ENCODE measurements at places on chromosomes 2 and 18.

DNA sequence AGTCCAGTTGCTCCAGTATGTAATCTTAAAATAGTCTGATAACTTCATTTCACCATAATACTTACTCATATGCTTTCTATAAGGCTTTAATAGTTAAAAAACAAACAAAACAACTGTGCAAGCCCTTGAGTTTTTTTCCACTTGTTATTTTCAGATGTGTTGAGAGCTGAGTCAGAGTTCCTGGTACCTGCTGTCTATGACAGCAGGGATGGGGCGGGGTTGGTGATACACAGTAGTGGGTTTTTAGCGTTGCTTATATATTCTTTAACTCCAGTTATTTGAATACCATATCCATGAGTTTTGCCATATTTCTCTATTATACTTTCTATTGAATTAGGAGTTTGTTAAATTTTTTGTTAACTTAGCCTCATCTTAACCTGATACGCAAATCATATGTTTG, 5.0 kb downstream of the NAPG start:
- peak; percentile 5 for DNase-seq

DNA sequence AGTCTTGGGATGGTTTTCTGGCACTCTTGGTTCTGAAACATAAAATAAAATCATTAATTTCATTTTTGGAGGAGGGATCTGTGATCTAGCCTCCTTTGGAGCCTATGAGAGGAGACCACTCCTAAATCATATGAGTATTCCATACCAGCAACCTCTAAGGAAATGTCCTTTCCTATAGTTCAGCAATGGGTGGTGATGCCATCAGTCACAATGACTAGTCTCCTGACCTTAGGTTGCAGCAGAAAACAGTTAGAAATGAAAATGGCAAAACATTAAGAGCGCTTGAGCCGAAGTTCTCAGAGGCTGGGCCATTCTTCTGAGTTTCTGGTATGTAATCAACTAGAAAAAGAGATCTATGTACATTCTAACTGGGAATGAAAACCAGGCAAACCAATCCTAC, 56.5 kb downstream of the TMEM247 start:
- DNase-seq: no peak

DNA sequence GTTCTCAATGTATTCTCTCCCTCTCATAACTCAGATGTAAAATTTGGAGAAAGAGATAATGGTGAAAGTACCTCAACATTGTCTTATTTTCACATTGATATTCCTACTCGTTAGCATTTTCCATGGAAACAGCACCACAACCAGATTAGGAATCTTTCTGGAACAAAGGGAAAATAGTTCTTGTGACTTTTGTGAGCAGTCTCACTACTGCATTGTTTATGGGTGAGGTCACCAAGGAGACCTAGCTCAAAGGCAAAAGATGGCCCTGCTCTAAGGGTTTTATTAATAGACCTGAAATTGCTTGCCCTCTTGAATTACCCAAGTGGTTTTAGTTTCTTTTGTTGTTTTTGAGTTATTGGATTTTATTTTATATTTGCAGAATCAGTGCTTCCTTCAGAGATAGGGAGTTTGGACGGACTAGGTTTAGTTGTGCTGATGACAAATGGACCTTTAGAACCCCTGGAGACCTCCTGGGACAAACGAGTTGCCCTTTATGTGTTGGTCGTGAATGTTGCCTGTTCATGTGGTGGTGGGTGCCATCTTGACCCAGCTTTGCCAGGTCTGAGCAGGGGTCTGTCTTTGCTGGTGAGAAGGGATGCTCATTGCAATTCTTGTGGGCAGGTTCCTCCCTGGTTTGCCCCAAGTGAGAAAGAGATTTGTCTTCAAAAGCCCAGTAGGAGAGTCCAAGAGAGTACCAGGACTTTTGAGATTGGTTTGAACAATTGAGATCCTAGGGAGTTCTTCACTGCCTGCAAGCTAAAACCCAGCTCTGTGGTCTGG, 58.1 kb downstream of the INPP4A start:
- no peak for DNase-seq

- no peak for DNase-seq
Measured at GRCh38 chr2:45614871-45615415, 3.9 kb upstream of the SRBD1 start.

GRCh38 chr2:30894498-30895119, 87.4 kb upstream of the CAPN13 start:
- no peak for DNase-seq

GRCh38 chr2:181130686-181131085, 150.3 kb downstream of the UBE2E3 start:
- DNase-seq: no peak

DNA sequence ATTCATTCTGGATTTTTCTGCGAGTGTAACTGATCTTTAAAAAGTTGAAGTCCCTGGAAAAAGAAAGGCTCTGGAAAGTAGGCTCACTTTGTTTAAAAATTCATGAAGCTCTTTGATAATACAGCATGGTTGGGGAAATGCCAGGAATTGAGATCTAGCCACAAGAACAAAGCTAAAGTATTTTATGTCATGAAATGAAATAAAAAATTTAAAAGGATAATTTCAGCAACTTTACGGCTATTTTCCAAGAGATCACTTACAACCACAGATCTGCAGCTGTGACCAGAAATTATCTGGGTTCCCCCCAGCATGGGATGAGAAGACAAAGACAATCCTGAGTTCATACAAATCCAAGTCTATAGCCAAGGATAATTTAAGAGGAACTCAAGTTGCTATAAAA, 25.3 kb upstream of the RFX8 start:
- DNase-seq: no peak

- DNase-seq: peak; percentile 10
Measured at GRCh38 chr2:217886720-217887309, 116.0 kb downstream of the TNS1 start.

DNA sequence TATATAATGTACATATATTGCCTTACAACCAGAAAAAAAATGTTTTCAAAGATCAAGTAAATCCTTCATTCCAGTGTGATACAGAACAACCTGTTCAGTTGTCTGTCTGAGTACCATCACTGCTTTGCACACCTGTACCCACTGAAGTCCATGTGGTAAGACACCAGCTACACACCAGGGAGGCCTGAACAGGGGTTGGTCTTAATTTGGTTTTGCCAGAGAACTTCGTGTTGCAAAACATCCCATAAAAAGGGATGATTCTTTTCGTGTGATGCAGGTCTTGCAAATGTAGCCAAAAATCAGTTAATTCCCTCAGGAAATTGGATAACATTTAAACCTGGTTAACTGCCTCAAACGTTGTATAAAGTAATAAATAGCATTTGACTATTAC, 73.7 kb upstream of the SLC1A4 start:
- DNase-seq: no peak

- DNase-seq: no peak
Measured at GRCh38 chr2:25567406-25567805, 106.0 kb downstream of the DTNB start.

GRCh38 chr2:213787869-213788268, 503.6 kb downstream of the SPAG16 start:
- no peak for DNase-seq

DNA sequence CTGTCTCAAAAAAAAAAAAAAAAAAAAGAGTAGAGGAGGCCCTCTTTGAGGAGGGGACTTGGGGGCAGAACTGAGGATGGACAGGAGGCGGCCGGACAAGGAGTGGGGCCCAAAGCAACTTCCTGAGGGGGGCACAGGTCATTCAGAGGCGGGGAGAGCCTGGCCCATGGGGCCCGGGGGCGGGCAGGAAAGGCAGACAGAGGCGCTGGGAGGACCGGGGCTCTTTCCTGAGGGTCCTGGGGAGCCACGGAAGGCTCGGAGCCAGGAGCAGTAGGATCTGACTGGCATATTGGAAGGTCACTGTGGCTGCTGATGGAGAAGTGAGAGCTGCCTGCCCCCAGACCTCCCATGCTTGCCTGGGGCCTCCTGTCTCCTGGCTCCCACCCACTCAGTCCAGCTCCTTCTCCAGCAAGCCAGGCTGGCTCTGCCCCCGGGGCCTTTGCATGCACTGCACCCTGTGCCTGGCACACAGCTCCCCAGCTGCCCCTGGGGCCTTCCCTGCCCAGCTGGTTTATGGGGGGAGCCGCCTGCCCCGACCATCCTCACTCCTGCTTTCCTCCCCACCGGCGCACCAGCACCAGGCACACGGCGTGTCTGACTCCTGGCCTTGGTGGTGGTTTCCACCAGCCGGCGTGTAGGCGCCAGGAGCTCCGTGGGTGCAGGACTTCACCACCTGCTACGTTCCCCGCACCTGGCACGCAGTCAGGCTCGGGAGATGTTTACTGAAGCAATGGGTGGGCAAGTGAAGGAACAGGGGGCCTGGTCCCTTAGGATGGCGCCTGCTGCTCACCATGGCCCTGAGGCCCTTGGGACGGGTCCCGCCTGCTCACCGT, 5.6 kb downstream of the ESPNL start:
- DNase-seq: no peak

DNA sequence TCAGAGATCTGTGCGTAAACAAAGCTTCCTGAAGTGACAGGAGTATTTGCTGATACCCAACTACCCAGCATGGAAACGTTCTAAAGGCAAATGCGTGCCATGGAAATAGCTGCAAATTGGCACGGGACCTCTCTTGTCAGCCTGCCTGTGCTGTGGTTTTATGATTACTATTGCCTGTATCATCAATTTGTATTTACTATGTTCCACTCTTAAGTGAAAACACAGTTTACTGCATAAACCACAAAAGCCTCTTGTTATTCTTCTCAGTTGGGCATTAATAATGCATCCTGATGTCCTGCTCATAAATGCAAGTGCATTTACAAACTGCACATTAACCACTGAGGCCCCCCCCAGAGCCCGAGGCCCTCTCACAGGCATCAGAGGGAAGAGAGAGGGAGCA, 196.6 kb upstream of the SLC35G4 start:
- DNase-seq: no peak

- DNase-seq: no peak
Measured at GRCh38 chr18:27581296-27581904, 396.3 kb upstream of the CHST9 start.

DNA sequence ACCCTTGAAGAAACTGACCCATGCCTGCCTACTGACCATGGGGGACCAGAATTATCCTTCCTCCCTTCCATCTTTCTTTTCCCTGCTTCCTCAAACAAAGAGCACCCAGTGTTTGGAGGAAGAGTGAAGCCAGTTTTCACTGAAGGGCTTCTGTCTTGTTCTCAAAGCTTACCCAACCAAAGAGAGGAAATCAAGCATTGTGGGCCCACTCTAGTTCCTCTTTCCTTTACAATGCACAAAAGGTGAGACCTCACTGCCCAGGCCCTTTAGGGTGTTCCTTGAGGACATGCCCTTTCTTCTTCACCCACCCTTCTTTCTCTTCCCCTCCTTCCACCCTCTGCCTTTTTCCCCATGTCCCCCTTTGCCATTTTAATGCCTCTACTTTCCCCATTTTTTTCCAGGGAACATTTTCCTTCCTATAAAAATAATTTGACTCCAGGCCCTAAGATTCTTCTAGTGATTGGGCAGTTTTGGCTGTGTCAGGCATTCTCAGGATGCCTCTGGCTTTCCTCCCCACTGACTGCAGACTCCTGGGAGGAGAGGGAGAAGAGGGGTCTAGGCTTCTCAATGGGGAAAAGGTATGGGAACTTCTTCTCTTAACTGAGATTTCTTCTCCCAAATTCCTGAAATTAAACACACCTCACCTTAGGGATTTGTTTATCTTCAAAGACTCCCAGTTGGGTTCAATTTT, 126.6 kb upstream of the RMDN2 start:
- no peak for DNase-seq

- DNase-seq: no peak
Measured at GRCh38 chr2:134396493-134396892, 142.6 kb downstream of the MGAT5 start.

DNA sequence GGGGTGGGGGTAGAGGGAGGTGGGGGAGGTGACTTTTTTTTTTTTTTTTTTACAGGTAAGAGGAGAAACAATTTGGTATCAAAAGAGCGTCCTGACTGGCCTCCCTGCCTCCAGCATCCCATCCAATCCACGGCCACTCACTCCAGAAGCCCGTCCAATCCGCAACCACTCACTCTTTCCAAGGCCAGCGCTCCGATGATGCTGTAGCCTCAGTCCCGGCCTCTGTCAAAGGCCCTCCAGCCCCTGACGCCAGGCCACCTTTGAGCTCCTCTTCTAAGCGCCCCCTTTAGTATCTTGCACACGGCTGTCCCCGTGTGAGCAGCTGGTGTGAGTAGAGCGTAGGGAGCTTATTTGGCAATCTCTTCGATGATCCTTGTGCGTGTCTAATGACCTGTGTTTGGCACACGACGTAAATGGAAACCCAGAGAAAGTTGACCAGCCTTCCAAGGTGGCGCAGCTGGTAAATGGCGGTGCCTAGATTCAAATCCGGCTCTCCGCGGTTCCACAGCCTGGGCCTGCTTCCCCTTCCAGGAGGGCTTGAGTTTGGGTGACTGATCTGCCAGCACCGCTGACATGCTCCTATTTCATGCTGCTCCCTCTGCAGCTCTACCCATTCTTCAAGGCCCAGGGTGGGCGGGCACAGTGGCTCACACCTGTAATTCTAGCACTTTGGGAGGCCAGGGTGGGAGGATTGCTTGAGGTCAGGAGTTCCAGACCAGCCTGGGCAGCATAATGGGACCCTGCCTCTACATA, 23.8 kb upstream of the PXDN start:
- DNase-seq: no peak

DNA sequence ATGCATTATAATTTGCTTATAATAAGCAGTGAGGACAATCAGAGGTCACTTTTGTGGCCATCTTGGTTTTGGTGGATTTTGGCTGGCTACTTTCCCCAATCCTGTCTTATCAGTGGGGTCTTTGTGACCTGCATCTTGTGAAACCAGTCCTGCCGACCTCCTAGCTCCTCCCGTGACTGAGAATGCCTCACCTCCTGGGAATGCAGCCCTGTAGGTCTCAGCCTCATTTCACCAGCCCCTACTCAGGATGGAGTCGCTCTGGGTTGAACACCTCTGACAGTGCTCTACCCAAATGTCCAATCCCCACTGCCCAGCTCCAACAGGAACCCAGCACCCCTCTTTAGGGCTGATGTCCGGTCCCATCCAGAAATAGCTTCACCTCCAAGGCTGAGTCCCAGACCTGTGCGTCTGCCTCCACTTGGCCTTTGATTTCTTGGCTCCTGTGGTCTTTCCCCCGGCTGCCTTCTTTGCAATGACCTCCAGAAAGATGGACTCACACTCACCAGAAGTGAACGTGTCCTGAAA, 31.3 kb upstream of the PXDN start:
- no peak for DNase-seq

DNA sequence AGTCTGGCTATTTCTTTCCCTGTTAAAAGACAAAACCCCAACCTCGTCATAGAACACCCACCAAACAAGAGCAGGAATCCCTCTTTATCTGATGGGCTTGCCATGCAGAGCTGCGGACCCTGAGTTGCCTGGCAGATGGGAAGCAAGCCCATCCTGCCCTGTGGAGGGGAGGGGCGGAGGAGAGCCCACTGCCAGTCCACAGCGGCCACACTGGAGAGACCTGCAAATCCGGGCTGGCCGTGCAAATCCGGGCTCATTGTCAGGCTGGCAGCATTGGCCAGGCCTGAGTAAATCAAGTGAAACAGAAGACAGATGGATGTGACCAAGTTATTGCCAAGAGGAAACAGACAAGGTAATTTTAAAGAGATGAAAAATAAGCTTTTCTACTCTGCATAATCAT, 22.0 kb downstream of the MYL12B start:
- no peak for DNase-seq

- no peak for DNase-seq
Measured at GRCh38 chr18:80136679-80137078, 27.6 kb downstream of the ADNP2 start.
